ENCODE measurements at places on chromosomes 12 and 14. TPM values are rescaled to one million over a fixed set of nuclear protein-coding genes. Genes with fewer than 3 reads are reported as not detected.

Gene RD3L
- not detected for total RNA-seq

Gene TAS2R19
- 4.0 TPM for total RNA-seq

- DNase-seq: no peak
Measured at GRCh38 chr14:101088714-101089113, 185.2 kb upstream of the RTL1 start.

DNA sequence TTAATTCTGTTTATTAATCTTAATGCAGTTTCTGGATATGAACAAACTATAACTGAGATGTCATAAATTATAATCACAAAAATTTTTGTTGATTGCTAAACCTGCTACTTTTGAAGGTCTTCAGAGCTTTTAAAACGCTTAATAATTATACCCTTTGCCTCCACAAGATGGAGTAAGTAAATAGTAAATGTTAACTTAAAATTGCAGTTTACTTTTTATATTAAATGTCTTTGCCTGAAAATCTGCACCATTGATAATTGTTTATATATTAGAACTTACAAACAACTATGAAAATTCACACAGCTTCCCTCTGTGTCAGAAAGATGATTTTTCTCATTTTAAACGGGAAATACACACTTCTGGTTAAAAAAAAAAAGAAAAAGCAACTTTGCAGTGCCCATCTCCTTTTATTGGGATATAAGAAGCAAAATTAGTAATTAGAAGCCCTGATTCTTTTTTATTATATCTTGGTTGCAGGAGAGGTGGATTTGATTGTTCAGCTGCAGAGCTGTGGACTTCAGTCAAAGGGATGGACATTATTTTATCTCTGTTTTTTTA, 35.6 kb downstream of the SCFD1 start:
- peak; percentile 32 for DNase-seq
